Activated T-helper 1 cell treated with anti-CD3 and anti-CD28 coated beads, Interleukin-12 subunit alpha, Interleukin-12 subunit beta, Interleukin-2, Interleukin-4 antibody, amounts not matched to agents 30 ng/mL and 10 ng/mL and 1 ng/mL, durations not matched to agents 14 hours and 24 hours and 36 hours (primary cell): ENCODE measurements at places on chromosomes 3 and 15. TPM values are rescaled to one million over a fixed set of nuclear protein-coding genes. Genes with fewer than 3 reads are reported as not detected.

Gene TTLL13
- total RNA-seq = 0.29 and 0.65 TPM in 2 replicates

Gene DLL4
- 0.29 and 0.36 TPM in 2 replicates for total RNA-seq

Gene ZNF620
- 5.5 and 6.0 TPM in 2 replicates for total RNA-seq

DNA sequence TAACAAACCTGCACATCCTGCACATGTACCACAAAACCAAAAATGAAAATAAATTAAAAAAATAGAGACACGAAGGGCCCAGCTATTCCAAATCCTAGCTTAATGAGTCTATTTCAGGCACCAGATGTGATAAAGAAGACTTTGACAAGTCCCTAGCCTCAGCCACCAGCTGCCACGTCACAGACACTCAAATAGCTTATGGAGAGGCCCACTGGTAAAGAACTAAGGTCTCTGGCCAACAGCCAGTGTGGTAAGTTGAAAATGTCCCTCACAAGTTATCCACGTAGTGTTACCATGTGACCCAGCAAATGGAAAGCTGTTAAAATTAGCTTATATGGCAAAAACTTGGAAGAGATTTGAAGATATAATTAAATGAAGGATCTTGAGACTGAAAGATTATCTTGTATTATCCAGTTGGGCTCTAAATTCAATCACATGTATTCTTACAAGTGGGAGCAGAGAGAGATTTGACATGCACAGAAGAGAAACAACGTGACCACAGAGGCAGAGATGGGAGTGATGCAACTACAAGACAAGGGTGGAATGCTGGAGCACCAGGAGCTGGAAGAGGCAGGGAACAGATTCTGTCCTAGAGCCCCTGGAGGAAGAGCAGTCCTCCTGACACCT is 10.9 kb downstream of the ACSBG1 start:
- peaks cover 3% of the 10 kb centered on the region for H3K27me3 ChIP-seq
- H3K36me3 ChIP-seq = no peaks in the 10 kb centered on the region
- H3K4me1 ChIP-seq = peaks cover 9% of the 10 kb centered on the region
- peak overlapping the region; percentile 5 for H3K27ac ChIP-seq
- DNase-seq = no peak

DNA sequence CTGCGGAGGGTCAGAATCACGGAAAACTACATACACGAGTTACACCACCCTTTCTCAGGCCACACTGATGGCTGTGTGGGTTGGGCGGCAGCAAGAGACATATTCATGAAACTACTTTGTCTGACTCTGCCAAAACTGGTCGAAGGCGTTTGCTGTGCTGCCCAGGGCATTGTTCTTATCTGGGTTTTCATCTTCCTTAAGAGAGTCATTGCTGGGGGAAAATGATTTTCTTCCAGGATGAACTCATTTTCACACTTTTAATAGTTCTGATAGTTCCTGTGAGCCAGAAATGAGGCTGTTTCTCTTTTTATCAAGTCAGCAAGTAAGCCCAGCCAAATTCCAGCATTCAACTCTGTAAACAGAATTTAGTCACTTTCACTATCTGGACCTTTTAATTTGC is 47.6 kb downstream of the TRIM71 start:
- no peak overlapping the region for H3K4me3 ChIP-seq
- H3K36me3 ChIP-seq = no peaks in the 10 kb centered on the region
- no peaks in the 10 kb centered on the region for H3K4me1 ChIP-seq
- H3K27me3 ChIP-seq = peaks cover 11% of the 10 kb centered on the region

DNA sequence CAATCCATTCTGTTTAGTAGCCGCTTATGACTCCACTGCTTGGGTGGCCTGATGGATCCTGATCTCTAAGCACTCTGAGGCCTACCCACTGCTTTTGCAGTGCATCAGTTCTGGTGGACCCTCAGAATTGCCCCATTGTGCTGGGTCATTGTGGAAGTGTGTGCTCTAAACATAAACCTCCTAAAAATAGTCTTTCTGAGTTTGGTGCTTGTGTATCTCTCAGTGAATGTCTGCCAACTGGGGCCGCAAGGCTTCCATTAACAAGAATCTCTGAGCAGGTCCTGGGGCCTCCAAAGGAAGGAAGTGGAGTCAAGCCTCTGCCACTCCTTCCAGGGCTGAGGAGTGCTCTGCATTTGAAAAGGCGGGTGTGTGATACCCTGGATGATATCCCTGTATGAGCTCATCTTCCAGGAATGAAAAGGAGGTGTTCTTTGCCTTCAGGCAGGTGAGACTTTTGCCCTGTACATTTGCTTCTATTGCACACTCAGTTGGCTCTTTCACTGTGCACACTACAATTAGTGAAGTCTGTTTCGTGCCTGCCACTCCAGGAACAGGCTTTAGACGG is 80.0 kb upstream of the CACNA2D3 start:
- no peaks in the 10 kb centered on the region for H3K4me1 ChIP-seq
- DNase-seq = no peak
- no peak overlapping the region for H3K4me3 ChIP-seq
- H3K36me3 ChIP-seq = no peaks in the 10 kb centered on the region

- no peaks in the 10 kb centered on the region for H3K4me1 ChIP-seq
- DNase-seq = no peak
- no peak overlapping the region for H3K4me3 ChIP-seq
- no peaks in the 10 kb centered on the region for H3K36me3 ChIP-seq
- H3K27me3 ChIP-seq = peaks cover 13% of the 10 kb centered on the region
Measured at GRCh38 chr3:64426551-64426950, 201.3 kb upstream of the PRICKLE2 start.
